GM12892 (cell line): ENCODE measurements at places on chromosomes 2 and 18.

GRCh38 chr2:152433289-152433688 is 98.3 kb downstream of the FMNL2 start:
- DNase-seq = no peak

- no peak for DNase-seq
These were observed 183.3 kb downstream of the ARL4C start for GRCh38 chr2:234313558-234313957.

DNA sequence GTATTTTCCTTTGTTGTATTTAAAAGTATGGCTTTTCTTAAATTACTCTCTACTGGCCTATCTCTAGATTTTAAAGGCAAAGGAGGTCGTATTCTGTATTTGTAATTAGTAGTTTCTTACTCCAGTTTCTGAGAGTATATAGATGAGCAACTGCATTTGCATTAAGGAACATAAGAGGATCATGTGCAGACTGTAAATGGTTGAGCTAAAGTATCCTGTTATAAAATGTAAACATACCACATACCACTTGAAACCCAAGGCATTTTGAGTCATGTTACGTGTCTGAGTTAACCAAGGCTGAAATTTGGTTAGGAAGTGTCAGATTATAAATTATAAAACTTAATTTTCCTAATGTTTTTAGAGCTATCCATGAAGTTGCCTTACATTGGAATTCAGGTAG is 76.3 kb downstream of the GPD2 start:
- no peak for DNase-seq

GRCh38 chr2:21498016-21498415 is 374.2 kb downstream of the TDRD15 start:
- no peak for DNase-seq

DNA sequence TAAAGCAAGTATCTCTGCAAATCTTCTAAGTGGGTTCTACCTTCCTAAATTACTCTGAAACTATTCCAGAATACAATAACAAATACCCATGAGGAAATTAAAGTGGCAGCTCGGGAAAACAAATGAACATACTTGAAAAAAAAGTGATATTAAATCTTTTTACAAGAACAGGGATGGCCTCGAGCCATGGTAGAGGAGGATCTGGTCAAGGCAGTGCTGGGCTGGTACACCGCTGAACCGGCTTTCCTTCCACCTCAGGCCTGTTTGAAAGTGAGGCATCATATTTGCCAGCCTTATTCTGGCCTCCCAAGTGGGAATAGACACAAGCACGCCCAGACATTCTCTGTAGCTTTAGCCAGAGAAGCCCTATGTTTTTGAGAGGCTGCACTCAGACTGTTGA is 124.5 kb upstream of the CDCA7 start:
- no peak for DNase-seq

GRCh38 chr2:27263287-27264252 is 723 bp upstream of the SLC30A3 start:
- no peak for DNase-seq

DNA sequence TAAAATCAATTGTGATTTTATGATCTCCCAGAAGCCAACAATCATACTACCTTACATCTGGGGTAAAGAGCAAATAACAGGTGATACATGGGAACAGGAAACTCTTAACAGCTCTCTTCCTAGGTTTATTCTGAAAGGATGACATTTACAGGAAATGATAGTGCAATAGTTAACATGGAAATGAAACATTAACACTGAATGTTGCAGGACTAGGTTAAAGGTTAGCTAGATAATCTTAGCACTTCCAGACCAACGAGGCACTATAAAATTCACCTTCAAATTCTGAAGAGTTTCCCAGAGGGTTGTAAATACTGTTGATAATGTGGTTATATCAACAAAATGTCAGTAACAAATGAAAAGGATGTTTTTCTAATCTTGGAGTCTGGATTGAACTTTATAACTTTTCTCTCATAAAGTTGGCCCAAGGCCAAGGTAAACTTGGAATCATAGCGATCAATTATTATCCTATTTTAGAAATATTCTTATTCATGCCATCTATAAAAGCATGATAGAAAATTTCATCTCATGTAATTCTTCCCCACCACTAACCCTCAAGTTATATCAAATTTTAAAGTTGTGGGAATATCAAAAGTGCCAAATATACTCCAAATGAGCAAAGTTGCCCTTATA is 32.9 kb upstream of the GCG start:
- DNase-seq = no peak

- DNase-seq = peak; percentile 77
These were observed 29.8 kb upstream of the TAF1B start for GRCh38 chr2:9813312-9814128.

DNA sequence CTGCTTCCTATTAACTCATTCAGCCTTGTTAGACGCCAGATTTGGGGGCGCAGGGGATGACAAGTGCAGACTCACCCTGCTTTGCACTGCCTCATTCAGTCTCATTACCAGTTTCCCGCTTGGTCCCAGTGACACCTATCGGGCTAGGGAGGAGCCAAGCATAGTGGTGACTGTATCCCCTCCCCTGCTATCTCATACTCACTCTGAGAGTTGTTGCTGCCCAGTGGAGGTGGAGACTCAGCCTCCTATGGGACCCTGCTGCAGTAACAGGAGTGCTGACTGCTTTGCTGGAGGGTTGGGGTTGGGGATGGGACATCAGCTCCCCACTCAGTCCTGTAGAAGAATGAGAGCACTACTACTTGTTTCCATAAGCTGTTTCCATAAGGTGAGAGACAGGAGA is 21.3 kb upstream of the PIK3C3 start:
- no peak for DNase-seq

DNA sequence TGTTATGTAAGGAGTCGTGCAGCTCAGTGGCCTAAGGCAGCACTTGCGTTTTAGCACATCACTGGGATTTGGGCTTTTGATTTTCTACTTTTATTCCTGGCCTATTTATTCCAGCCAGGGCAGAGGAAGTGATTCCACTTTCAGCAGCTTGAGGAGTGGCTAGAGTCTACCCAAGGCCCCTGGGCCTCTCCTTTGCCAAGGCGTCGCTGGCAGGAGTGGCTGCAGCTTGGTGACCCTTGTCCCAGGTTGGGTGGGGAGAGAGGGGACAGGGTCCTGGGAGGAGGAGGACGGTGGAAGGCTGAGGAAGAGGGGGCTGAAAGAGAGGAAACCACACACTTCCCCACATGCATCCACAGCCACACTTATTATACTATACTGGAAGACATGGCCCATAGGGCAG is 94.1 kb upstream of the SMAD7 start:
- DNase-seq = no peak

DNA sequence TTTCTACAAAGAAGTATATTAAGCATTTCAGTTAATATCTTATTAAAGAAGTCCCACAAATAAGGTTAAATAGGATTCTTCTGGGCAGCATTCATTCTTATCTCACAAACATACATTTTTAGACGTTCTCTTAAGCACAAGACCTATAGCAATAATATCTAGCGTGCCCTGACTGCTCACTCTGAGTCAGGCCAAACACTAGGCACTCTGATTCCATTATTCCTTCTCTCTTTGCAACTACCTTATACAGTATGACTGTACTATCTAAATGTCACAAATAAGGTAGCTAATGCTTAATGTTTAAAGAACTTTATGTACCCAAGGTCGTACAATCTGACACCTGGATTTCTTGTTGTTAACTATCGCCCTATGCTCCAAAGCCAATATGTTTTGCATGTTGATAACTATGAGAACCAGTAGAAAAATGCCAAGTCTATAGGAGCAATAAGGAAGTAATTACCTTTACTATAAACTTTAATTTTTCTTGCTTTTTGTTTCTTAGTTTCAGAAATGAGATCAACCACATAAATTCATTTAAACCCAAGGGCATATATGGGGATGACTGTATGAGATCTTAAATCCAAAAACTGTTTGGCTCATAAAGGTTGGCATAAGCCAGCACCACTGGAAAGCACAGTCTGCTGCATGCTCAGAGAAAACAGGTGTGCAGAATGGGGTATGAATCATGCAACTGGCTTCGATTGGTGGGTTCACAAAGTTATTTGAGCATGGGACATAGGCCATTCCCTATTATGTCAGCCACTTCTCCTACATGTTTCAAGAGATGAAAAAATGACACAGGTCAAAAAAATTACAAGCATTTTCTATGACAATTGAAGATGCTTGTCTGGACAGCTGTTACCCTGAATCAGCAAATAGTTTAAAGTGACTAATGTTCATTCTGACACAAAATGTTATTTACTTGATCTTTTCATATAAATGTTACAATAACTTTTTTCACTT is 352.0 kb downstream of the IRS1 start:
- no peak for DNase-seq

GRCh38 chr2:40654346-40654745 is 202.5 kb upstream of the SLC8A1 start:
- DNase-seq = no peak

GRCh38 chr2:159455330-159455918 is 160.9 kb downstream of the BAZ2B start:
- no peak for DNase-seq

DNA sequence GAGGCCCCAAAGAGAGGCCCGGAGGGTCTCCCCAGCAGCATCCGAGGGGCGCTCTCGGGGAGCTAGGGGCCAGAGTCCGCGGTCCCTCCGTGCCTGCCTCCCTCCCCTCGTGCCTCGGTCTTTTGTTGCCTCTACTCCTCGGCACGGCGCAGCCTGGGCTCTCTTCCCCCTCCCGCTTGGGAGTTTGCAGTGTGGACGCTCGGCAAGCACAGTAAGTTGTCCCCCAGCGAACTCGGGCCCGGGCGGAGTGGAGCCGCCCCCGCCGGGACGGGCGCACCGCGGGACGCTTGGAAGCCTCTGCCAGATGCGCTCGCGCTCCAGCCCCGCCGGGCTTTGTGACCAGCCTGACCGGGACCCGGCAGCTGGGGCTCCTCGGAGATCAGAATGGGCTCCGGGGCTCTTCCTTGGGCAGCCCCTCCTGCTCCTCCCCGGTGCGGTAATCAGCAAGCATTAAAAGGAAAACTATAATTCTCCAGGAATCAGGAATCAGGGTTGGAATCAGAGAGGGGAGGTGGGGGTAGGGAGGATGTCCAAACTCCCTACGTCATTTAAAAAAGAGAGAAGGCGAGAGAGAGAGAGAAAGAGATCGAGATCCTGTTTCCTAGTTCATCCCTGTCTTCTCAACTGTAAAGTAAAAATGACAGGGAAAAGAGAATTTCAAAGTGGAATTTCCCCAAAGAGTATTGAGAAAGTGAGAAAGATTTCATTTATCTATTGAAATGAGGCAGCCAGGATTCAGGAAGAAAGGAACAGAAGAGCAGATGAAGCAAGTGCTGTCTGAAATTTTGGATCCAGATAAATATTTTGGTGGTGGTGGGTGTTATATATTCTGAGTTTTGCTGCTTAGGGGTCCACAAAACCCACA is 786 bp upstream of the TMEM200C start:
- peak; percentile 23 for DNase-seq

GRCh38 chr2:141362311-141362710 is 768.5 kb downstream of the LRP1B start:
- DNase-seq = no peak

GRCh38 chr2:222535477-222535876 is 111.1 kb downstream of the SGPP2 start:
- DNase-seq = no peak
